ENCODE measurements at places on chromosomes 12 and 14.

DNA sequence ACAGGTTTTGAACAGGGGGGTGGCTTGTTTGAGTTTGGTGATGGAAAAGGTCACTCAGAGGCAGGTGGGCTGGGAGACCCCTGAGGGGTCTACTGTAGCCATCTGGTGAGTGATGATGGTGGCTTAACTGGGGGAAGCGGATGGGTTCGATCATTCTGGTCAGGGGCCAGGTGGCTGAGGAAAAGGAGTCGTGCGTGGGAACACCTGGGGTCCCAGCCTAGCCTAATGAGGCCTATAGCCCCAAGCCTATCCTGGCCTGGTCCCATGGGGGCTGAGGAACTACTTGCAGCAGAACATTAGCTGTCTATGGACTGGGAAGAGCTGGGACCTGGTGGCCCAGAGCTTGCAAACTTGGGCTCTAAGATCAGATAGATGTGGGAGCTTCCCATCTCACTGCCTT, 158.4 kb upstream of the MYL2 start:
- DNase-seq, result no peak

DNA sequence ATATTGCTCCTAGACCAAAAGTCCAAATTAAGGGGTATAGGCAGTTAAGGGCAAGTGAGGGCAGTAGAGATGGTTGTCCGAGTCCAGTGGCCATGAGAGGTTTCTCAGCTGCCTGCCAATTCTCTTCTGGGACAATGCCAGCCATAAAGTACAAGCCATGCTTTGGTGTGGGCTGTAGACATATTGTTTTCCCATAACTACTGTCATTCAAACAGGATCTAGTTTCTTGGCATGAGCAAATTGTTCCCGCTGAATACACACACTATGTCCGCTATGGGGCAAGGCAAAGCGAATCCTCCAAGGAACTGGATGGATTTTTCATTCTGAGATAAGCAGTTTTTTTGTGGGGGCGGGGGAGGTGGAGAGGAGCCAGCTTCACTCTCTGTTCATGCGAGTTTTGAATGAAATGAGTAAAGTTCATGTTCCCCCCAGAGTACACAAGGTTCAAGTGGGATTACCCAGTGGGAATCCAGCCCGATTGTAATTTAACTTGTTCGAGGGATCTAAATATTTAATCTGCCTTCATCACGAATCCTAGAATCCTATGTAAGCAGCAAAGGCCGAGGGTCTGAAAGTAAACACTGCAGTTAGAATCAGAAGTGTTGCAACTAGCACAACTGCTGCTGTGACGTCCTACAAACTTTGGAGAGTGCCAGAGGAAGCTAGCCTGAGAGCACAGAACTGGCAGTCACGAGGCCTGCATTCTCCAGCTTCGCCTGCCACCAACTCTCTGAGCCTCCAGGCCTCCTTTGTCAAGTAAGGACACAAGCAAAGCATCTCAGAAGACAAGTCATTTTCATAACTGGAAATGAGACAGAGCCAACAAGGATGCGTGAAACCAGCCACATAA, 137.0 kb downstream of the CRADD start:
- DNase-seq, result no peak

DNA sequence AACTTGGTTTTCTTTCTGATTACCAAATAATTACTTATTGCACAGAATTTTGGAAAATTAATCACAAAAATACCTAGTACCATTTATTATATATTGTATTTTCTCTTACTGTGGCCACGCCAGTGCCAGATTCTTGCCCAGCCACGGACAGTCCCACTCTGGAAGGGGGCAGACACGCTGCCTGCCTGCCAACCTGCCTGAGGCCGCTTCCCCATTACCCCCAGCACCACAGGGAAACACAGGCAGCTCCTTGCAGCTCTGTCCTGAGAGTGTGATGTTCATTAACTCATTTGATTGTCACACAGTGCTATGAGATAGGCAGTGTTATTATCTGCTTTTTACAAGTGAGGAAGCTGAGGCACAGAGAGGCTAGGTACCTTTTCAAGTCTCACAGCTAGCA, 46.8 kb downstream of the CACNA1C start:
- DNase-seq, result no peak

GRCh38 chr14:36582874-36583241, 444 bp upstream of the NKX2-8 start:
- DNase-seq, result no peak

GRCh38 chr14:55502746-55503284, 62.4 kb upstream of the TBPL2 start:
- DNase-seq, result no peak

DNA sequence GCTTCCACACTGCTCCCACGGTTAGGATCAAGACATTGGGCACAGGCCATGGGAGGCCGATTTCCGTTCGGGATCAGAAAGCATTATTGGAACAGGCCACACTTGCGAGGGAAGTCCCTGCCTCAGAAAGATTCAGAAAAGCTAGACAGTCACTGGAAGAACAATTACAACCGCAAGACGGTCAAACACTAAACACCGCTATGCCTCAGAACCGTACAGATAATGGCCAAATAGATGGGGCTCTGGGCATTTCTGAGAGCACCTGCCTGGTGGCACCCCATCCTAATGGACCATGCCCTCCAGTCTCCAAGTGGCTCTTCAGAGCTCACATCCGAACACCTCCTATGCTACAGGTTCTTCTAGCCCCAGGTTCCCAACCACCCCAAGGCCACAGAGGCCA, 42.0 kb downstream of the SSH1 start:
- no peak for DNase-seq
